ENCODE measurements at places on chromosomes 13 and 19.

DNA sequence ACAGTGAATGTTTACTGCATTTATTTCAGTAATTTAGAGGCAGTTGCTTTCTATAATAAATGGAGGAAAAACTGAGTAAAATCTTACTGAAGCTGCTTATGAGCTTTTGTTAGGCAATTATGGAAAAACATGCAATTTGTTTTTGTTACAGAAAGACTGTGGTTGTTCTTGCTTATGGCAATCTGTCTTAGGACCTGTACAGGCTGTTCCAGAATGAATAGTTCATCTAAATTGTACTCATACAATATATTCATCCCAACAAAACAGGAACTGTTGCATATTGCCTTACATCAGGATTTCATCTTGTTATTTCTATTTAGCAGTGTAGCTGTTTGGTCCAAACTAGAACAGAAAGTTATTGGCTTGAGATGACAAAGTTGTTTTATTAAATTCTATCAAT lies 199.2 kb downstream of the NALCN start:
- DNase-seq: no peak

- no peak for DNase-seq
These were observed 59.6 kb downstream of the DPY19L3 start for GRCh38 chr19:32465176-32465575.

GRCh38 chr19:40717880-40718773 lies 1.2 kb downstream of the ITPKC start:
- no peak for DNase-seq

DNA sequence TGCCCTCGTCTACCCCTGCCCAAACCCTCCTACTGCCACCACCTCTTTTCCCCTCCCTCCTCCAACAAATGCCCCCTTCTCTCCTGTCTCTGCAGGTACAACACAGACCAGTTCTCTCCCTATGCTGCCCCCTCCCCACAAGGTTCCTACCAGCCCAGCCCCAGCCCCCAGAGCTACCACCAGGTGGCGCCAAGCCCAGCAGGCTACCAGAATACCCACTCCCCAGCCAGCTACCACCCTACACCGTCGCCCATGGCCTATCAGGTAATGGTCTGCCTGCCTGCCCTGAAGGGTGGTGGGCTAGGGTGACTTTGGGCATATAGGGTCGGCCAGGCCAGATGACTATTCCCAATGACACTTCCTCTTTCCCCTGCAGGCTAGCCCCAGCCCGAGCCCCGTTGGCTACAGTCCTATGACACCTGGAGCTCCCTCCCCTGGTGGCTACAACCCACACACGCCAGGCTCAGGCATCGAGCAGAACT lies 6.5 kb upstream of the TIMM50 start:
- DNase-seq: no peak

- DNase-seq: no peak
These were observed 25.5 kb upstream of the MCF2L start for GRCh38 chr13:112943309-112944125.

DNA sequence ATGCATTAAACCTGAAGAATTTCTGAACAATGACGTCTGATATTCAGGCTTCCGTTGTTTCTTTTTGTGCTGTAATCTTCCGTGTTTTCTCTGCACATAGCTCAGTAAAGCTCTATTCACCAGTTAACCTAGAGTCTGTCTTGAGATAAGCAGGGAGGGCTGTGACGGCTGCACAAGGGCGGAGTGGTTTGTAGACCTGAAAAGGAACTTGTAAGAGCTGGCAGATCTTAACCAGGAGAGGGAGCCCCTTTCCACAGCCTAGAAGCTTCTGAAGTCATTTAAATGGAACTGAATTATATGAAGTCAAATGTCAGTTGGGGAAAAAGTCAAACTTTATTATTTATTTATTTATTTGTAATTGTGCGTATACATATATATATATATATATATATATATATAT lies 27.5 kb downstream of the DPRX start:
- DNase-seq: peak; percentile 12

- DNase-seq: no peak
These were observed 21.6 kb downstream of the ATP4B start for GRCh38 chr13:113636266-113636963.

- no peak for DNase-seq
These were observed 6.5 kb downstream of the PLPPR3 start for GRCh38 chr19:815079-815774.

DNA sequence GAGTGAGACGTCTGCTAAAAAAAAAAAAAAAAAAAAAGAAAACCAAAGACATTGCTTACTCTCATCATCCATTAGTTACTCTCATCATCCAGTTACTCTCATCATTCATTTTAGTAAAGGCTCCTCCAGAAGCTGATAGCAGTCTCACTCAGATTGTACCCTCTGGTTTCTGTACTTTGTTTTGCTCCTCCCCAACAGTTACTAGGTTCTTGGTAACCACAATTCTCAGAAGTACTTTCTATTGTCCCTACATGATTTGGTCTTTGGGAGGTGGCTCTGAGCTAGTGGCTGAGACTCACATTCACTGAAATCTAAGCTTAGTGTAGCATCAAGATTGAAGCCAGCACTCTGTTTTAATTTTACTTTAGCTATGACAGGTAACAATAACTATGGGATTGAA lies 14.3 kb downstream of the ERICH4 start:
- DNase-seq: no peak

- no peak for DNase-seq
These were observed 36.7 kb upstream of the STK24 start for GRCh38 chr13:98613591-98613990.

GRCh38 chr13:94308832-94309231 lies 170.7 kb downstream of the DCT start:
- no peak for DNase-seq

DNA sequence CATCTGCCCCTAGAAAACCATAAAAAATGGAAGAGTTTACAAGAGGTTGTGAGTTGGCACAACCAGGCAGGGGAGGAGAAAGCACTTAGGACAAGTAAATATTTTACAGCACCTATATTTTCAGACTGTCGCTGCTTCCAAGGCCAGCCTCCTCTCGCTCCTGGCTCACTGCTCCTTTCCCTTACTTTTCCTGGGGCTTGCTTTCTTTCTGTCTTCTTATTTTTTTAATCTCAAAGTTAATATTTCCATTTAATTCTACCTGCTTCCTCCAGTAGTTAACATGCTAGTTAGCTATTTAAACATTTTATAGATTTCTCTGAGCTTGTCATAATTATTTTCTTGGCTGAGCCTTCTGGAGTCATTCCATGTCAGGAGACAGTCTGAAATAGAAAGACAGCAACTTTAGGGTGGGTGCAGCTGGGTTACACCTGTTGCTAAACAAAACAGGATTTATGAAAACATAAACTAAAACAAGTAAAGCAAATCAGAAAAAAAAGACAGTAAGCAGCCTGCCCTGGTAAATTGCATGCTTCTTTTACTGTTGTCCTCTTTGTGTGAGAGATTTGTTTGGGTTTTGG lies 330.1 kb downstream of the DLEU7 start:
- DNase-seq: no peak

DNA sequence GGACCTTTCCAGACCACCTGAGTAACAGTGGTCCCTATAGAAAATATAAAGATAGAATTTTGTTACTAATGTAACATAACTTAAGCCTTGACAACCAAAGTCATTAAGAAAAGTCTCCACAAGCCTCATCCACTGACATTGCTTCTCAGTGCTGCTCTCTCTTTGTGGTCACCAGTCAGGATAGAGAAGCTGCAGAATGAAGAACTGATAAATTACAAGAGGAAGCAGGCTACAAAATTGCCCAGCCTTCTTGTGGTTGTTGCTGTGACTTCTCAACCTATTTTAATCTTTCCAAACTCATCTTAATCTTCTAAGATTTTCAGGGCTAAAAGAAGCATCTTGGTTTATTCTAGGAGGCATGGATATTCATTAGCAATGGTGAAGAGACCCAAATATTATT lies 343.8 kb downstream of the MZT1 start:
- no peak for DNase-seq

- no peak for DNase-seq
These were observed 1.3 kb upstream of the AKT2 start for GRCh38 chr19:40286235-40286970.

DNA sequence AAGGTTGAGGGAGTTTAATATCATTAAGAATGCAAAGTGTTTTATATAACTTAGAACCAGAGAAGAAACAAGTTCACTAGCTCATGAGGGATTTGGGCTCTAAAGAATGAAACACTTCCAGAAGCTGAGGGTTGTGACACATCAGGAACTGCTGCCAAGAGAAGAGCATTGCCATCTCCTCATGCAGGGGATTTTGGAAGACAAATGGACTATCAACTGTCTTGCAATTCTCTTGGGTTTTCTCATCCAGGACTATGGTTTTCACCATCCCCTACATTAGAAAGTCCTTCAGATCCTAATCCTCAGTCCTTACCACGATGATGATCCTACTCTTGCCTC lies 59.7 kb upstream of the KL start:
- no peak for DNase-seq

GRCh38 chr19:44792281-44792680 lies 14.6 kb downstream of the CBLC start:
- DNase-seq: no peak

GRCh38 chr19:2449019-2449418 lies 7.7 kb downstream of the LMNB2 start:
- DNase-seq: no peak

DNA sequence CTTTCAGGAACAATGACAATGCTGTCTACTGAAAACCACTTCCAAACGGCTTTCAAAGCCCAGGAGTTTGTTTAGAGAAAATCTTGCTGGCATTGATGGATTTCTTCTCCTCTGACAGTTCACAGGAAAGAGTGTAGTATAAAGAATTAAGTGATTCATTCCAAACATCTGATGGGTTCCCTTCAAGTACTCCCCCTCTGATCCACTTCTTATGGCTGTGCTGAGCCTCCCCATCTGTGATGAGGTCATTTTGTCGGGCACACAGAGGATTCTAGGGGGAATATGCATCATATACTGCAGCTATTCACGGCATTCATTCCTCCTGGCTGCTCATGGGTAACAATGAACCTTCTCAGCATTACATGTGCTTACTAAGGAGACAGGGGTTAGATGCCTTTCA lies 107.9 kb downstream of the RGCC start:
- no peak for DNase-seq

GRCh38 chr13:94170145-94170571 lies 309.3 kb downstream of the DCT start:
- DNase-seq: no peak

DNA sequence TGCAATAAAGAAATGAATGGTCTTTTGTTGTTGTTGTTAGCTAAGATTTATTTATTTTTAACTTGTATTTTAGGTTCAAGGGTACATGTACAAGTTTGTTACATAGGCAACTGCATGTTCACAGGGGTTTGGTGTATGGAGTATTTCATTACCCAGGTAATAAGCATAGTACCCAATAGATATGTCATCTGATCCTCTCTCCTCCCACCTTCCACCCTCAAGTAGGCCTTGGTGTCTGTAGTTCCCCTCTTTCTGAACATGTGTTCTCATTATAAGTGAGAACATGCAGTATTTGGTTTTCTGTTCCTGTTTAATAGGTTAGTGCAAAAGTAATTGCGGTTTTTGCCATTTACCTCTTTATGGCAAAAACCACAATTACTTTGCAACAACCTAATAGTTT lies 554.1 kb downstream of the TBC1D4 start:
- no peak for DNase-seq

- DNase-seq: peak; percentile 13
These were observed 121.6 kb upstream of the KL start for GRCh38 chr13:32894589-32895001.

- no peak for DNase-seq
These were observed 89.2 kb downstream of the DHRS12 start for GRCh38 chr13:51714663-51715168.

GRCh38 chr19:11279505-11280236 lies 16.3 kb upstream of the TSPAN16 start:
- peak; percentile 91 for DNase-seq

GRCh38 chr13:26074706-26075105 lies 22.9 kb upstream of the SHISA2 start:
- DNase-seq: no peak

- no peak for DNase-seq
These were observed 190.3 kb downstream of the SLITRK1 start for GRCh38 chr13:83691966-83692365.

GRCh38 chr13:113406321-113407102 lies 42.6 kb upstream of the GRTP1 start:
- no peak for DNase-seq

DNA sequence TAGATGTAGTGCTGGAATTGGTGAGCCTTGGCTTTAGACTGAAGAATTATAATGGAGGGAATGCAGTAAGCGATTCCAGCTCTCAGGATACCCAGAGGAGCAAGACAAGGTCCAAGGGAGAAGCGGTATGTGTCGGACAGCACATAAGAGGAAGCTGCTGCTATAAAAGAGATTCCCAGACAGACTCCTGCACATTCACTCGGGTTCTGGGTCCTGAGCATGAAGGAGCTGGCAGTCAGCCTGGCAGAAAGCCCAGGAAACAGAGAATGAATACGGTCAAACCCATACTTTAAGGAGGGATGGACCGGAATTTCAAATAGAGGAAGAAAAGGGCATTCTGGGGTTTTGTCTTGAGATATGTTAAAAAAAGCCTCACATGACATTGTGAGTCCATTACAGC lies 308.3 kb downstream of the DNAJC15 start:
- no peak for DNase-seq

GRCh38 chr19:54026656-54027055 lies 35.2 kb downstream of the CACNG6 start:
- no peak for DNase-seq

DNA sequence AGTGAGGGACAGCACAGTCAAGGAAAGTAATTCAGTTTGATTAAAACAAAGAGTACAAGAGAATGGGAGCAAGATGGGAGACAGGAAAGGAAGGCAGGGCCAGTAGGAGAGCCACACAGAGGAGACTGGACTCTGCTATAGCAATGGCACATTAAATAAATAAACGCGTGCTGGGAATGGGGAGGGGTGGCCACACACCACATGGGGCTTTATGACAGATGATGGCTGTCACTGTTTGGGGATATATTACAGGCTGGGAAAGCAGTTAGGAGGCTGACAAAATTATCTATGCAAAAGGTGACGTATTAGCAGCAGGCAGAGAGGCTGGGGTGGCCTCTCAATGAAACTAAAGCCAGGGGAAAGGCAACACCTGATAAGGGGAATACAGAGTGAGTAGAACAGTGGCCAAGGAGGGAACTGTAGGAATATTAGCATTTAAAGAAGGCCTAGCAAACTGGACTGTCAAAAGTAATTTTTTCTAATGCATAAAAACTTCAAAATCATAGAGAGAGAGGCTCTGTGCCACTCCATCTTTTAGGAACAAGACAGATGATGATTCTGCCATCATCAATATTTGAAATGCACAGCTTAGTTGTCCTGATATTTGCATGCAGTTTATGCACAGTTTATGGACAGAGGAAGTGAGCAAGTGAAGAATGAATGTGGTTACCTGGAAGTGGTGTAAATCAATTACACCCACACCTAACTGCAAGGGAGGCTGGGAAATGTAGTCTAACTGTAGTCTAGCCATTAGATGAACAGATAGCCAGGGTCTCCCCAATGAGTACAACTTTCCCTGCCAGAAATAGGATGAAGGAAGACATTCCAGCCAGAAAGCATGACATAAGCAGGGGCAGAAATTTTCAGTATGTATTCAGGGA lies 346.5 kb downstream of the FOXO1 start:
- DNase-seq: no peak

All from GF-D8 (cell line).